Thymus (tissue), 14 donors: ENCODE measurements at places on chromosomes 7 and 10. TPM values are rescaled to one million over a fixed set of nuclear protein-coding genes. Genes with fewer than 3 reads are reported as not detected.

The CRHR2 gene
- 0.05 TPM for polyA plus RNA-seq

The H2BK1 gene
- polyA plus RNA-seq: 0.25 TPM

GRCh38 chr10:84499846-84500245 lies 171.5 kb downstream of the CCSER2 start:
- DNase-seq: no peak
- H3K4me1 ChIP-seq: no peaks in the 10 kb centered on the region
- H3K27me3 ChIP-seq: no peaks in the 10 kb centered on the region
- H3K27ac ChIP-seq: no peak overlapping the region
- H3K36me3 ChIP-seq: no peaks in the 10 kb centered on the region
- H3K4me3 ChIP-seq: no peak overlapping the region

The FBXL13 gene
- polyA plus RNA-seq: 1.0 TPM

DNA sequence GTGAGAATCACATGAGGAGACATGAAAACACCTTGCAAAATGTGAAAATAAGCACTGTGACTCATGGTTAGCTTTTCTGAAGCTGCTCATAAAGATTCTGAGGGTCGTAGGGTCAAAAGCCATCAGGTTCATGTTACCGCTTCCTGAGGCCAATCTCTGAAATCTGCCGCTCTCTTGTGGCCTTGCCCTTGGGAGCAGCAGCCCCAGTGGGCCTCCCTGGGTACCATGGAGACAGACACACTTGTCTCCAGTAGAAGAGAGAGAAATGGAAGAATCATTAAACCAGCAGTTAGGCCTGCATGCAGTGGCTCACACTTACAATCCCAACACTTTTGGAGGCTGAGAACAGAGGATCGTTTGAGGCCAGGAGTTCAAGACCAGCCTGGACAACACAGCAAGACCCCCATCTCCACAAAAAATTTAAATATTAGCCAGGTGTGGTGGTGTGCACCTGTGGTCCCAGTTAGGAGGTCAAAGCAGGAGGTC lies 42.8 kb downstream of the NIPSNAP2 start:
- no peak for DNase-seq
- no peaks in the 10 kb centered on the region for H3K4me1 ChIP-seq
- no peak overlapping the region for H3K27ac ChIP-seq
- H3K27me3 ChIP-seq: no peaks in the 10 kb centered on the region
- peaks cover 3% of the 10 kb centered on the region for H3K36me3 ChIP-seq

DNA sequence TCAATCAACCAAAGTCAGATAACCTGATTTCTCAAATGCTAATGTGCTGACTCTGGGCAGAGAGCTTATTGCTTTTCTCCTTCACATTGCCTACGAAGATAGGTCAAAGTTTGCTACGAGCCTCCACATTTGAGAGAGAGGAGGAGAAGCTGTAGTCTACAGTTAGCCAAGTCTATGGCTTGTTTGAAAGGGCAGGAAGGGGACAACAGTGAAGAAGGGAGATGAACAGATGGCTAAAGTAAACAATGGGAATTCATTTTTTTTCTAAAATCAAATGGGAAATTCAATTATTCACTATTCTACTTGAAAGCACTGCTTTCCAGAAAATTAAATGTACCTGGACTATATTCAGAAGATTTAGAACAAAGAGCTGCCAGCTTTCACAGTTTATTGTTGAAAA lies 126.7 kb upstream of the C1QL3 start:
- H3K4me3 ChIP-seq: no peak overlapping the region
- no peaks in the 10 kb centered on the region for H3K27me3 ChIP-seq
- no peaks in the 10 kb centered on the region for H3K4me1 ChIP-seq
- DNase-seq: no peak

DNA sequence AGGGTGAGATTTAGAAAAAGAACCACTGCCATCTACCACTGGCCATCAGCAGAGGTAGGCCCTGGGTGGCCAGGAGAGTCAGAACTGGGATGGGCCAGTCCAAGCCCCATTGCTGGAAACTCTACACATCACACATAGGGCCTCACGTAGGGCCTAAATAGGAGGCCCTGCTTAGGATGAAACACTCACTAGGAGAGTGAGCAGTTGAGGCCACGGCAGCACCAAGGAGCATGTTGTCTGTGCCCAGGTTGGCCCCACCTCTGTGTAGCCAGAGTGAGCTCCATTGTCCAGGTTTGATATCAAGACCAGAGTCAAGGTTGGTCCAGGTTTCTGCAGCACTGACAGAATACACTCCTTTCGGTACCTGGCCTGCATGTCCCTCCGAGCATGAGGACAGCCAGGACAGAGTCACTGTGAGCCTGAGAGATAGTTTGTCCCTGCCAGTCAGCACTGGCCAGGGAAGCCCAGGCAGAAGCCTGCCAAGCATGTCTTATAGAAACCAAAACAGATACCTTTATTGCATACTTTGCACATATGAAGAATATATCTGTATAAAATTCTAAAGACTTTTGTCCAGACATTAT lies 77.9 kb upstream of the CAMK2B start:
- no peaks in the 10 kb centered on the region for H3K27me3 ChIP-seq
- H3K36me3 ChIP-seq: peaks cover 45% of the 10 kb centered on the region
- no peak for DNase-seq
- H3K4me3 ChIP-seq: no peak overlapping the region
- H3K4me1 ChIP-seq: no peaks in the 10 kb centered on the region
